ENCODE measurements at places on chromosomes 1 and 21.

DNA sequence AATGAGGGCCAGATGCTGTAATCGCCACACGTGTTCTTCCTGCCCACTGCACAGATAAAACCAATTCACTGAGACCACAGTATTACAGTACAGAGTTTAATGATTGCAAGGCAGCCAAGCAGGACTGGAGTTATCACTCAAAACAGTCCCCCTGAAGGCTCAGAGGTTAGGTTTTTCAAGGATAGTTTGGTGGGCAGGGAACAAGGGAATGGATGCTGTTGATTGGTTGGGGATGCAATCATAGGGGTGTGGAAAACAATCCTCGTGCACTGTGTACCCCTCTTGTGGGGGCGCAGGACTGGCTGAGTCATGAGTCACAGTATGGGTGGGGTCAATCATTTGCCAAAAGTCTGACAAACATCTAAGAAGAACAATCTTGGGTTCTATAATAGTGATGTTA lies 12.4 kb upstream of the USP1 start:
- DNase-seq = no peak

DNA sequence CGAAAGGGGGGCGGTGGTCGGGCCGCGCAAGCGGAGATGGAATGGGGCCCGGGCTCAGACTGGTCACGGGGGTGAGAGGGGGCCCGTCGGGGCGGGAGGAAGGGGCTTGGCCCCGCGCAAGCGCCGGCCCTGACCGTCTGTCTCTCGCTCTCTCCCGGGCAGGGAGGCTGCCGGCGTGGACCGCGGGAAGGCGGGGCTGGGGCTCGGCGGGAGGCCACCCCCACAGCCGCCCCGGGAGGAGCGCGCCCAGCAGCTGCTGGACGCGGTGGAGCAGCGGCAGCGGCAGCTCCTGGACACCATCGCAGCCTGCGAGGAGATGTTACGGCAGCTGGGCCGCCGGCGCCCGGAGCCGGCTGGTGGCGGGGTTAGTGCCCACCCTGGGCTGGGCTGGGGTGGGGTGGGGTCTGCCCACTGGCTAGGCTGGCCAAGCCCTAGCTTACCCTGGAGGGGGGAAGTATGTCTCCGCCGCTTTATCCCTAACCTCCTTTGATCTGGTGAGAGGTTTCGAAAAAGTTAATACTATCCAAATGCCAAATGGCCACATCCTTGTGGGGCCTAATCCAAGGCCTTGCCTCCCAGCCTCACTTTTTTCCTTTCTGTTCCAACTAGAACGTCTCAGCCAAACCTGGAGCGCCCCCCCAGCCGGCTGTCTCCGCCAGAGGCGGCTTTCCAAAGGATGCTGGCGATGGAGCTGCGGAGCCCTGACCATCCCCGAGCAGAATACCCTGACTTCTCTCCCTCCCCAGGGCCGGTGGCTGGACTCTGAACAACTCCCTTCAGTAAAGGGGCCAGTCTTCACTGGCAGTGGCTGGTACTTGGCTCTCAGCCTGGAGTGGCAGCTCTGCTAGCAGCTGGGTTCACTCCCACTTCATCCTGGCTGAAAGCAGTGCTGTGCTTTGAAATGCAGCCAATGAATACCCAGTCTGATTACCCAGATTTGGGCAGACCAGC lies 636 bp upstream of the YRDC start:
- DNase-seq = no peak

DNA sequence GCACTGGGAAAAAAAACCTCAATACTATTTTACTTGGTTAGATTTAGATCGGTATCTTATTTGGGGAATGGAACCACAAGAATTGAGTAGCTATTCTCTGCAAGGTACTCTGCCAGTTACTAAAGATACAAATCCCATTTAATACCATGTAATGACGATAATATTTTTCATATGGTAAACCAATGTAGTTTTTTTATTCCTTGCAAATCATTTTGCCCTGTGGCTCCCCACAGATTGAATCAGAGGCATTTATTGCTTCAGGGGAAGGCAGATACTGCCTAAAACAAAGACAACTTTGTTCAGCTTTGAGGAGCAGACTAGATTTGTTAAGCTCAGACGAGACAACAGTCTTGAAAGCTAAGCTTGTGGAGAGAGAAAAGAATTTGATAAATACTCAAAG lies 226.7 kb upstream of the RUNX1 start:
- no peak for DNase-seq

- no peak for DNase-seq
These were observed 1.7 kb downstream of the PIP5K1A start for GRCh38 chr1:151199873-151200581.

DNA sequence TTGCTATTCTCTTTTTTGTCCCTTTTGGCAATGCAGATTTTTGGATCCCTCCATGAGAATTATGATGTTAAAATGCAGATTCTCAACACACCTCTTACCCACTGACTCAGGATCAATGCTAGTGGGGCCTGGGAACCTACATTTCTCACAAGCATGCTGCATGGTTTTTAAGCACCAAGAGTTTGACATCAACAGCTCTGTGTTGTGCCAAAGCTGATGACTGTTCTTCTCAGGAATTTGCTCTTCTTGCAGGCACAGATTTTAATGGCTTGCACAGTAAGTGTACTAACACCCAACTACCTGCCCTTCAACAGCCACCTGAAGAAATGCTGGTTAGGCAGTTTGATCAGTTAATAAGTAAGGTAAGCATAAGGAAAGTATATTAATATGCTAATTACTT lies 468.7 kb downstream of the PTBP2 start:
- DNase-seq = no peak

DNA sequence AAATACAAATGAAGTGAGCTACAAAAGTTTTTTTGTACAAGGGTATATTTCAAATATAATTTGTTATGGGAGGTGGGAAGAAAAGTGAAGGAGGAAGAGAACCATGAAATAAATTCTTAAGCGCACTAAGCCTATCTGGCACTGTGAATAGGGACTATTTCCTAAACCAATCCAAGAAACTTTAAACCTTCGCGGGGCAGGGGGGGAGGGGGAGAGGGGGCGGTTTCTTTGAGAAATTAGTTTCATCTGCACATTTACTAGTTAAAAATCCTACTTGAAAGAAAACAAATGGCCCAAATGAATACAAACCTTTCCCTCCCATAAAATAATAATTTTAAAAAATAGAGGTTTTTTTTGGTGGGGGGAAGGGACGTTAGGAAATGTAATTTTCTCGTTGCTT lies 364 bp downstream of the GOLPH3L start:
- no peak for DNase-seq

- DNase-seq = no peak
These were observed 15.0 kb upstream of the CEP85 start for GRCh38 chr1:26218906-26219494.

GRCh38 chr1:153379591-153379990 lies 4.2 kb upstream of the S100A12 start:
- no peak for DNase-seq

GRCh38 chr1:220235462-220235861 lies 36.8 kb downstream of the RAB3GAP2 start:
- no peak for DNase-seq

DNA sequence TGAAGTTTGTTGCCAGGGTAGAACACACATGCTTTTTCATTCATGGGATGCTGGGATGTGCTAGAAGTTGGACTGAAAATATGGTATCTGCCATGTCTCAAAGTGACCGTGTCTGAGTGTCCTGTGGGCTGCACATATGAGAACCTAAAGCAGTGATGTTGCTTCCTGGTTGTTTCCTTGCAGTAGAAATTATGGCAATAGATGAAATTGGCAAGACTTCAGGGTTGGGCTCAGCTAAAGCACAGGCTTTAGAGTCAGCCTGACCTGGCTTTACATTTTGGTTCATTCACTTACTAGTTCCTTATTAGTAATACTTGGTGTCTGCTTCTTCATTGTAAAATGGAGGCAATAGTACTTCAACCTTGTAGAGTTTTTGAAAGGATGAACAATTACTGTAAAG lies 2.2 kb downstream of the LAMC2 start:
- DNase-seq = no peak

DNA sequence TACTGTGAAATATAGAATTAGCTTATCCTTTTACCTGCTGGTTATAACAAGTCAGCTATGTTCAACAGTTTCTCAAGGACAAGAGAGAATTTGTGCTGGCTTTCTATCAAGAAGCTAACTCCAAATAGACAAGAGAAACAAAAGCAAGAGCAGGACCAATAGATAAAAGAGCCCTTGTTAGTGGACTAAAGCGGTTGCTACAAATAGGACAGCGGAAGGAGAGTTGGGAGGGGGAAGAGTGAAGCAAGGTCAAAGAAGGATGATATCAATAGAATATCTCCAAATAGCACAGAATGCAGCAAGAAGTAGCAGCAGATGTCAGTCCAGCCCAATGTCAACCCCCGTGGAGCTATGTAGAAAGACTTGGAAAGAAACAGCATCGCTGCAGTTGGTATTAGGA lies 53.0 kb upstream of the AKT3 start:
- DNase-seq = no peak

GRCh38 chr1:24726741-24727140 lies 18.5 kb upstream of the CLIC4 start:
- DNase-seq = no peak

GRCh38 chr1:244865028-244865371 lies 657 bp upstream of the HNRNPU start:
- DNase-seq = no peak

DNA sequence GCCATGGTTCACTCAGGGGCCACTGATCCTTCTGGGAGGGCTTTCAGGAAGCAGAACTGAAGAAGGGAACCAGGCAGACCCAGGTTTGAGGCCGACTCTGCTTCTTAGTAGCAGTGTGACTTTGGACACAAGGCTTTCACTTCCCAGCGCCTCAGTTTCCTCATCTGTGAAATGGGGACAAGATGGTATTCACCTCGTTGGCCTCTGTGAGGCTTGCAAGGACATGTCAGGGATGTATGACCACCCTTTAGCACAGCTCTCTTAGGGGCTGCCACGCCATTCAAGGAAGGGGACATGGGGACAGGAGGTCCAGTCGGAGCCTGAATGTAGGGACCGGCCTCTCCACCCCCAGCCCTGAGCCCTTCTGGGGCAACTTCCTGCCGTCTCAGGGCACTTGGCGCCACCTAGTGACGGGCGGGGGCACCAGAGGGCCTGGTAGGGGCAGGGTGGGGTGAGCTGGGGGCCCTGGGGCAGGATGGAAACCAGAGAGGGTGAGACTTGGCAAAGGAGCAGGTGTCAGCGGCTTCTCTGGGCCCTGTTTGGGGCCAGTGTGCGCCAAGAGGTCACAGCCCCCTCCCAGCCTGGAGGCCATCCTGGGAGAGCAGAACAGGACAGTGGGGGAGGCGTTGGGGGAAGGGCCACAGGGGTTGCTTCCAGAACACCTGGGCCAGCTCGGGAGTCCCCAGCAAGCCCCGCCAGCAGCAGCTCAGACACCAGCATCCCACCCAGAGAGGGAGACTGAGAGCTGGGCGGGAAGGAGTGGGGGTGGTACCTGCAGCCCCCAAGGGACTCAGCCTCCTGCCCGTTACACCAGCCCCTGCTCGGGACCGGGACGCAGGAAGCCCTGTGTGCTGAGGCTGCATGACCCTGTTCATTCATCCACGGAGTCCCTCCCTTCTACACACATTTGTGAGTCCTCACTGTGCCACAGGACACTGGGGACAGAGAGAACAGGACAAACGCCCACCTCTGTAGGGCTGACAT lies 102.5 kb upstream of the TARDBP start:
- peak; percentile 81 for DNase-seq

GRCh38 chr1:53349369-53349835 lies 21.5 kb upstream of the LRP8 start:
- no peak for DNase-seq

DNA sequence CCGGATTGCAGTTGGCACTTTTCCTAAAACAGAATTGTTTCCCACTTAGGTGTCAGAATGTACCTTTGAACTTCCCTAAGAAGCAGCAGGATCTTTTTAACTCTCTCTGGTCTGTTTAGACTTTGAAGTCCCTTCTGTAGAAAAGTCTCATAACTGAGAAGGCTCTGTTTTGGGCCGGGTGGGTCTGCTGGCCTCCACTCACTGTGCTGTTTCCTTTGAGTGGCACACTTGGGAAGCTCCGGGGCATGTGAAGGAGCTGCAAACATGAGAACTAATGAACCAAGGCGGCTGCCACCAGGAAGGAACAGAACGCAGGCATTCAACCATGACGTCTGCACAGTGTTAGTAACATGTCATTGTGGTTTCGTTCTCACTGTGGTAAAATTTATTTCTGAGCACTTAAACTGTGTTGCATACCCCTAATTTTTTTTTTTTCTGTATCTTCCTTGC lies 19.5 kb upstream of the NCMAP start:
- DNase-seq = no peak

GRCh38 chr1:218361298-218362065 lies 16.3 kb downstream of the TGFB2 start:
- DNase-seq = no peak

DNA sequence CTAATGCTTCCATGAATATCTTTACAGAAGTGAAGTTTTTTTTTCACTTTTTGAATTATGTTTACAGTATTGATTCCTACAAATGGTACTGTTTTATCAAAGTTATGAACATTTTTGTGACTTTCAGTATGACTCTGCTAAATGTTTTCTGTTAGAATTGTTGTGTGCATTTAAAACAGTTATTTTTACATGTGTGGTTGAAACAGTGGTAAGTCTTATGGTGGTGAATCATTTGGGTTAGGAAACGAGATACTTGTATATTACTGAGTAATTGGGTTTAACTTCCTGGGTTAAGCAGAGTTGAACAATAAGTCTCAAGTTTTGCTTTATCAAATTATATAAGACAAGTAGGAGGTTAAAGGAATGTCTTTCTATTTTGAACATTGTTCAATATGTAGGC lies 66.8 kb downstream of the VPS13D start:
- DNase-seq = peak; percentile 13

GRCh38 chr1:182442333-182442732 lies 7.6 kb upstream of the RGSL1 start:
- no peak for DNase-seq

DNA sequence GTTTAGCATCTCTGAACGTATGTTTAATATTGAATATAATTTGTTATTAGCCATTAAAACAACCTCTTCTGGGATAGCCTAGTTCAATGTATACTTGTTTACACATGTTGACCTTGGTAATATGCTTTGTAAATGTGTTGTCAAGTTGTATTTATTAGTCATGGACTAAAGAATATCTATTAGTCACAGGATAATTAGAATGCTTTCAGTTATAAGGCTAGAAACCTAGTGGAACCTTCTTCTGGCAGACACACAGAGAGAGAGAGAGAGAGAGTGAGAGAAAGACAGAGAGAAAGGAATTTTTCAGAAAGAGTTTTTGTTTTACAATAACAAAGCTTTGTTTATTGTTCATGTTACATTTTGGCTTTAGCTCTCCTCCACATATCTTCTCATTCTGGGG lies 181.1 kb upstream of the APP start:
- no peak for DNase-seq

- no peak for DNase-seq
These were observed 13.6 kb upstream of the PRDM15 start for GRCh38 chr21:41892726-41893125.

- no peak for DNase-seq
These were observed 990 bp upstream of the MRPS6 start for GRCh38 chr21:34072145-34073031.

DNA sequence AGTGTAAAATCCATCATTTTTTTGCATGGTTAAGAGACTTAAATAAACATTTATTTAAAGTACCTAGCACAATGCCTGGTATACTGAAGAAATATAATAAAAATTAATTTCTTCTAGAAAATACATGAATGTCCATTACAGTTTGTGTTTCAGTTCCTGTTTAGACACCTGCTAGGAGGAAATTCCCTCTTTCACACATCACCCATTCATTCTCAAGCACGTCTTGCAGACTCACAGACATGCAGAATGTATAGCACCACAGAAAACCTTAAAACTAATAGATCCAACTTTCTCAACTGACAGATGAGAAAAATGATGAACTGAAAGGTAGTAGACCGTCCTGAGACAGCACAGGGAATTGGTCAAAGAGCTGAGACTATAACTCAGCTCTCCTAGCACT lies 172.2 kb upstream of the C8B start:
- DNase-seq = no peak

- no peak for DNase-seq
These were observed 42.7 kb downstream of the EBNA1BP2 start for GRCh38 chr1:43129426-43129825.
